ENCODE measurements at places on chromosomes 7 and 10. TPM values are rescaled to one million over a fixed set of nuclear protein-coding genes. Genes with fewer than 3 reads are reported as not detected.

DNA sequence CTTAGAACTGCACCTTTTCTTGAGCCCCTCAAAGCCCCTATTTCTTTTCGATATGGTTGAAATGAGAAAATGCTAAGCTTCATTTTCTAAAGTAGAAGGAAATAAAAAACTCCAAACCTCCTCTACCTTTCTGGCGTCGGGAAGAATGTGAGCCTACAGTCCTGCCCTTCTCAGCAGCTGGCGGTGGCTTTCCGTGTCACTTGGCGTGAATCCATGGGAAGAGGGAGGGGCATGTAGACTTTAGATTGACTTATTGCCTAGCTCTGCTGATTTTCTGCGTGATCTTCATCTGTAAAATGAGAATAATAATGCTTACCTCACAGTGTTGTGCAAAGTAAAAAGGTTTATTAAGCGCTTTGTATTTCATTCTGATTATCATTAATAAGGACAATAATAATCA is 35.0 kb downstream of the PRR15 start:
- no peak for DNase-seq

- DNase-seq: no peak
Measured at GRCh38 chr7:142488842-142489241, 231.0 kb upstream of the PRSS58 start.

- no peak for DNase-seq
Measured at GRCh38 chr10:4635388-4635787, 190.6 kb upstream of the AKR1E2 start.

GRCh38 chr7:51665045-51665780 is 348.6 kb upstream of the COBL start:
- DNase-seq: no peak

DNA sequence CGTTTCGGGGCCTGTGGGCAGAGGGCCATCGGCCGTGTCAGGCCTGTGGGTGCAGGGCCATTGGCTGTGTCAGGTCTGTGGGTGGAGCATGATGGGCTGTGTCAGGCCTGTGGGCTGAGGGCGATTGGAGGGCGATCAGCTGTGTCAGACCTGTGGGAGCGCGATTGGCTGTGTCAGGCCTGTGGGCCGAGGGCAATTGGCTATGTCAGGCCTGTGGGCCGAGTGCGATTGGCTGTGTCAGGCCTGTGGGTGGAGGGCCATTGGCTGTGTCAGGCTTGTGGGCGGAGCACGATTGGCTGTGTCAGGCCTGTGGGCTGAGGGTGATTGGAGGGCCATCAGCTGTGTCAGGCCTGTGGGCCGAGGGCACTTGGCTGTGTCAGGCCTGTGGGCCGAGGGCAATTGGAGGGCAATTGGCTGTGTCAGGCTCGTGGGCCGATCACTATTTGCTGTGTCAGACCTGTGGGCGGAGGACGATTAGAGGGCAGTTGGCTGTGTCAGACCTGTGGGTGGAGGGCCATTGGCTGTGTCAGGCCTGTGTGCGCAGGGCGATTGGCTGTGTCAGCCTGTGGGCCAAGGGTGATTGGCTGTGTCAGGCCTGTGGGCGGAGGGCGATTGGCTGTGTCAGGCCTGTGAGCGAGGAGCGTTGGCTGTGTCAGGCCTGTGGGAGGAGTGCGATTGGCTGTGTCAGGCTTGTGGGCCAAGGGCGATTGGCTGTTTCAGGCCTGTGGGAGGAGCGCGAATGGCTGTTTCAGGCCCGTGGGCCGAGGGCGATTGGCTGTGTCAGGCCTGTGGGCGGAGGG is 54.1 kb downstream of the DYNC2I1 start:
- no peak for DNase-seq

- no peak for DNase-seq
Measured at GRCh38 chr10:121245754-121246153, 352.5 kb downstream of the FGFR2 start.

GRCh38 chr10:132059760-132060508 is 5.8 kb upstream of the JAKMIP3 start:
- DNase-seq: no peak

DNA sequence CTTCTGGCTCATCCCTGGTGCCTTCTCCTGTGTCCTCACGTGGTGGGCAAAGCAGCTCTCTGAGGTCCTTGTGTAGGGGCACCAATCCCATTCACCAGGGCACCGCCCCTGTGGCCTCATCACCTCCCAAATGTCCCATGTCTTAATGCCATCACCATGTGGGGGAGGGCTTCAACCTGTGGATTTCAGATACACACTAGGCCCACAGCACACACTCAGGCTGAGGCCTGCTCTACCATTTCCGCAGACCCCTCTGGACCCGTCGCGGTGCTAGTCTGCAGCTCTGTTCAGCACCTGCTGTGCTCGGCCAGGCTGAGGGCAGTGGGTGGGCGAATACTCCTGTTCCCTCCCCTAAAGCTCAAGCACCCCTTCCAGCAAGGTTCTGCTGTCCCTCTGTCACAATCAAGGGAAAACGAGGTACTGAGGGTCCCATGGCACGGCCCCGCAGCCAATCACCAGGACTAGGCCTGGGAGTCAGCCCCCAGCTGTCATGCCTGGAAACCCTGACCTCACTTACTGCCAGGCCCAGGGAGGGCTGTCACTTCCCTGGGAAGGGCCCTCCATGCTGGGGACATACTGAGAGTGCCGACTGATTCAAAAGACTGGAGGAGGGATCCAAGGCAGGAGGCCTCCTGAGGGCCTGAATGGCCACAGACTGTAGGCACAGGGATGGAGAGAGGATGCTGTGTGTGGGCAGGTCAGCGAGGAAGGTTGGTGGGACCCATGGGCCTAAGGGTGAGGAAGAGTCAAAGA is 123.8 kb upstream of the RET start:
- no peak for DNase-seq

The LYZL2 gene
- total RNA-seq: not detected

The MEIG1 gene
- not detected for total RNA-seq

The CLDN15 gene
- 3.3 TPM for total RNA-seq

The MMRN2 gene
- total RNA-seq: 0.17 TPM

All from epithelial cell of proximal tubule (primary cell).